Jurkat, Clone E6-1 (cell line): ENCODE measurements at places on chromosomes 7 and 10.

- DNase-seq: no peak
These were observed 84.6 kb upstream of the FAM3C start for GRCh38 chr7:121480566-121481335.

DNA sequence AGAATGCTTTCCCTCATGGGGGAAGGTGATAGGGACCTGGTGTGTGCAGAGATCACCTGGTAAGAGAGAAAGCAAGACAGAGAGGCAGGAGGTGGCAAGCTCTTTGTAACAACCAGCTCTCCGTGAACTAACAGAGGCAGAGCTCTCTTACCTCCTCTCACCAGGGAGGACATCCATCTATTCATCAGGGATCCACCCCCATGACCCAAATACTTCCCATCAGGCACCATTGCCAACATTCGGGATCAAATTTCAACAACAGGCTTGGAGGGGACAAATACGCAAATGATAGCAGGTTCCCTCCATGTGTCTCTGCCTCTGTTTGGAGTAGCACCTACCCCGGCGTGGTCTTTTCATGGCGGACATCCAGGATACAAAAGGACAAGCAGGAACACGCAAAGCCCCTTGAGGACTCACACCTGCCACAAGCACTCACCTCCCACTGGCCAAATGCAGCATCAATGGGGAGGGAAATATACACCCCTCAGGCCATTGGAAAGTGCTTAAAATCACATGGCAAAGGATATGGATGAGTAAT is 431.2 kb upstream of the AUTS2 start:
- DNase-seq: no peak

- no peak for DNase-seq
These were observed 4.3 kb downstream of the PLEKHA8 start for GRCh38 chr7:30032310-30033125.

GRCh38 chr10:107144490-107144889 is 20.0 kb downstream of the SORCS1 start:
- DNase-seq: no peak

DNA sequence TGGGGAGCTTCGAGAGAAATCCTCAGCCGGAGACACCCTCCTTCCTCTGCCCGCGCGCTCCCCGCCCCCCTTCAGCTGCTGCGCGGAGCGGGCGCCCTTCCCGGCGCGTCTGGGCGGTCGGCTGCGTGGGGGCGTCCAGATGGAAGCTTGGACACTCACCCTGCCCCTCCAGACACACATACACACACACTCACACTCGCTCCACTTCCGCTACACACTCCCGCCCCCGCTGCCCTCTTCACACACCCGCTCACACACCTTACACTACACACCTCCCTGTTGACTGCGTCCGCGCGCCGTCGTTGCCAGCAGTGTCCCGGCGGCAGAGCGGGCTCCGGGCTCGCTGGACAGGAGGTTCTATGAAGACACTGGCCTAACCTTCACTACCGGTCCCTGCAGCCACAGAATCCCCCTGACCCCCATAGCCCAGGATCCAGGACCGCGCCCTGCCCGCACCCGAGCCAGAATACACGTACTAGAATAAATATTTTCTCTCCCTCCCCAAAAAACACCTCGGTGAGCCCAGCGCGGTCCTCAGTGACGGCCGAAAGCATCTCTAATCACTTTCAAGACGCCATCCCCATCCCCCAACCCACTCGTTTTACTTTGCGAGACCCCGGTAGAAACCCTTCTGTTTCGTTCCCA is 1.1 kb upstream of the EGR2 start:
- DNase-seq: no peak

- DNase-seq: no peak
These were observed 262.9 kb downstream of the PTPRN2 start for GRCh38 chr7:158324397-158325360.

DNA sequence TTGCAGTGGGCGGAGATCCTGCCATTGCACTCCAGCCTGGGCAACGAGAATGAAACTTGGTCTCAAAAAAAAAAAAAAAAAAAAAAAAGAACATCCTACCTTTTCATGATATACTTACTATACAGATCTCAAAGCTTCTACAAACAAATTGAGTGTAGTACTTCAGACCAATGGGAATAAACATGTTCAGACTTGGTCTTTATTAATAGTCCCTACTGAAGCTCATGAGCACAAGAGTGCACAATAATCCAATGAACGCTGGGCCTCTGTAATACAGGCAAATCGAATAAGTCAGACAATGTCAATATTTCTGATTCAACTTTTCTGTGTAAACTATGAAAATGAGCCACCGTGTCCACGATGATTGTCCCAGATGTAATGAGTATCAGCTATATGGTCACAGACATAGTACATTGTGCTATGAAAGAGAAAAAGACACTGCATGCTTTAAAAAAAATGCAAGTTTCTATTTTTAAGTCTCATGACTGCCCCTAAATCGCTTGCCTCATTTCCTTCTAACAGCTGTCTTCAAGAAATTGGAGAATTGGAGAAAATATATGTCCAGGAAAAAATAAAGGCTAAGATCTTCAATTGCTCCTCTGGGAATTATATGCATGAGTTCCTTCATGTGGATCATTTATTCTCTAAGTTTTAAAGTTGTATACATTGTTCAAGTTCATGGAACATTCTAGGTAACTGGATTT is 64.0 kb upstream of the CTTNBP2 start:
- DNase-seq: no peak
